Upper lobe of left lung (tissue), 6 donors: ENCODE measurements at places on chromosomes 5 and 9. TPM values are rescaled to one million over a fixed set of nuclear protein-coding genes. Genes with fewer than 3 reads are reported as not detected.

DNA sequence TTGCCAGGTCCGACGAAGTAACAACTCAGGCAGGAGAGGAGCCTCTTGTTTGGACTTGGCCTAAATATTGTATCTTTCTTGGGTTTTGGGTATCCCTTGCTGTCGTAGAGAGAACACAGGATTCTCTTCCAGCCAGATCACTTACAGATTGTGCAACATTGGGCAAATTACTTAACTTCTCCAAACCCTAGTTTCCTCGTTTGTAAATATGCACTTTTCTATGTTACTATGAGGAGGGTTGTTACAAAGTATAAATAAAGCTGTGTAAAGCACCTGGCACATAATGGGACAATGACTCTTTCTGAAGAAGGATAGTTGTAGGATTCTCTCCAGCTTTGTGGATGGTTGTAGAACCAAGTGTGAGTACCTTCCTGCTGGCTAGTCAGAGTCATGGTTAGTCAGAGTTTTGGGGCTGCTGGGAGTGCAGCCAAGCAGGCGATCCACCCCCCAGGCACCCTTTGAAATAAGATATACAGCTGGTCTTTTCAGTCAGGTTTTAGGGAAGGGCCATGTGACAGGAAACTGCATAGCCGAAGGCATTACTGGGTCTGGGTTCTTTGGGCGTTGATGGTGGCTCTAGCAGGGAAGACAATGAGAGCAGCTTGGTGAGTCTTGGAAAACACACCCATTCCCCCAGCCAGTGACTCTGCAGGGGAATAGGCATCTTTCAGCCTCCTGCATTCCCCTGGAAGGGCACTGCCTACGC lies 49.9 kb upstream of the GDNF start:
- H3K27ac ChIP-seq: no peak overlapping the region
- H3K4me3 ChIP-seq: no peak overlapping the region
- H3K27me3 ChIP-seq: no peaks in the 10 kb centered on the region
- no peaks in the 10 kb centered on the region for H3K36me3 ChIP-seq

DNA sequence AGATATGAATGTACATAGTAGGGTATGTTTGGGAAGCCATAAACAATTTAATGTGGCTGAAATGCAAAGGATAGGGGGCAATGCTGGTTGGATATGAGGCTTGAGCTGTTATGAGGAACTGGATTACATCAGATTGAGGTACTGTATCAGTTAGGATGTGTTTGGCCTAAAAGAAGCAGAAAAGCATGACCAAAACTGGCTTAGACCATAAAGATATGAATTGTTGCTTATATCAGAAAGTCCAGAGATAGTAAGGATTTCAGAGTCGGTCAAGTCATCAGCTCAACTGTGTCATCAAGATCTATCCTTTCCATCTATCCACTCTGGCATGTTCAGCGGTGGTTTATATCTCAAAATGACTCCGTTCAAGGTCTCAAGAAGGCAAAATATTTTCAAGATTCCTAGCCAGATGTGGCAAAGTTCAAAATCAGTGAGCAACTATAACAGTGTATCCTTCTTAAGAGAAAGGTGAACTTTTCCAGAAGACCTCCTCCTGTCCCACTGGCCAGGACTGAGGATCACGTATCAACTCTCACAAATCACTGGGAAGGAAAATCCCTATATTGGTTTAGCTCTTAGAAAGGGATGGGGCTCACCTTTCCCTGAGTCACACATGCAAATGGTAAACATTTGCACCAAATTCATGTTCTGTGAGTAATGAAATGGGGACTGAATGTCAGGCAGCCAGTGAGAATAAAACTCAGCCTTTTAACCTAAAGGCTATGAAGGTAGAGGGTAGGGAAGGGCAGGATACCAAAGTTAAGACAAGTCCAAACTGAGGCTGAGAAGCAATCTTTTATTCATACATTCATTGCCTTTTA lies 257.8 kb downstream of the TRIM32 start:
- no peak overlapping the region for H3K27ac ChIP-seq
- no peak for DNase-seq
- no peaks in the 10 kb centered on the region for H3K4me1 ChIP-seq
- no peaks in the 10 kb centered on the region for H3K36me3 ChIP-seq

GRCh38 chr9:33192493-33193255 lies 25.5 kb upstream of the B4GALT1 start:
- no peak overlapping the region for H3K4me3 ChIP-seq
- H3K36me3 ChIP-seq: no peaks in the 10 kb centered on the region
- H3K27me3 ChIP-seq: no peaks in the 10 kb centered on the region
- no peaks in the 10 kb centered on the region for H3K4me1 ChIP-seq
- DNase-seq: no peak

GRCh38 chr9:92432350-92432749 lies 8.1 kb upstream of the OMD start:
- H3K4me3 ChIP-seq: no peak overlapping the region
- no peaks in the 10 kb centered on the region for H3K27me3 ChIP-seq
- H3K4me1 ChIP-seq: no peaks in the 10 kb centered on the region

DNA sequence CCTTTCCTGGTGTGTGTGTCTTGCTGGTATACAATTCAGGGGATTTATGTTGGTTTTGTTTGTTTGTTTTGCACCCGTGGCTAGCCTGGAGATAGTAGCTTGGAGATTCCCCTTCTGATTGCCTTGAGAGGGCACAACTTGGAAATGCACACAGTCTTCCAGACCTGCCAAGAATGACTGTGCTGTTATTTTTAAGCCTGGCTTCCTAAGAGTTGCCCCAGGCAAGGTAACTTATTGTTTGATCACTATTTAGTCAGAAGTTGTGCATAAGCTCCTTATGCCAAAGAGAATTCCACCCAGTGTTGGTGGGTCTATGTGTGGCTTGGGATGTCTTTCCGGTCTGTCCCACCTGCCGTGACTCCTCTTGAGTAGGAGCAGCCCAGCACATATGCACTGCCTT lies 421.9 kb upstream of the KCNN2 start:
- H3K27me3 ChIP-seq: no peaks in the 10 kb centered on the region
- H3K4me1 ChIP-seq: no peaks in the 10 kb centered on the region
- no peak overlapping the region for H3K27ac ChIP-seq
- DNase-seq: no peak
- H3K4me3 ChIP-seq: no peak overlapping the region

- peaks cover 6% of the 10 kb centered on the region for H3K4me1 ChIP-seq
- peak; percentile 64 for DNase-seq
- H3K4me3 ChIP-seq: peak within 1 kb of the TSS; percentile 87
Observed at GRCh38 chr5:16616536-16617273, at the start of gene RETREG1. Gene RETREG1 (minus strand): TSS chr5:16616997. CDS start chr5:16616971, 26 bp downstream.

DNA sequence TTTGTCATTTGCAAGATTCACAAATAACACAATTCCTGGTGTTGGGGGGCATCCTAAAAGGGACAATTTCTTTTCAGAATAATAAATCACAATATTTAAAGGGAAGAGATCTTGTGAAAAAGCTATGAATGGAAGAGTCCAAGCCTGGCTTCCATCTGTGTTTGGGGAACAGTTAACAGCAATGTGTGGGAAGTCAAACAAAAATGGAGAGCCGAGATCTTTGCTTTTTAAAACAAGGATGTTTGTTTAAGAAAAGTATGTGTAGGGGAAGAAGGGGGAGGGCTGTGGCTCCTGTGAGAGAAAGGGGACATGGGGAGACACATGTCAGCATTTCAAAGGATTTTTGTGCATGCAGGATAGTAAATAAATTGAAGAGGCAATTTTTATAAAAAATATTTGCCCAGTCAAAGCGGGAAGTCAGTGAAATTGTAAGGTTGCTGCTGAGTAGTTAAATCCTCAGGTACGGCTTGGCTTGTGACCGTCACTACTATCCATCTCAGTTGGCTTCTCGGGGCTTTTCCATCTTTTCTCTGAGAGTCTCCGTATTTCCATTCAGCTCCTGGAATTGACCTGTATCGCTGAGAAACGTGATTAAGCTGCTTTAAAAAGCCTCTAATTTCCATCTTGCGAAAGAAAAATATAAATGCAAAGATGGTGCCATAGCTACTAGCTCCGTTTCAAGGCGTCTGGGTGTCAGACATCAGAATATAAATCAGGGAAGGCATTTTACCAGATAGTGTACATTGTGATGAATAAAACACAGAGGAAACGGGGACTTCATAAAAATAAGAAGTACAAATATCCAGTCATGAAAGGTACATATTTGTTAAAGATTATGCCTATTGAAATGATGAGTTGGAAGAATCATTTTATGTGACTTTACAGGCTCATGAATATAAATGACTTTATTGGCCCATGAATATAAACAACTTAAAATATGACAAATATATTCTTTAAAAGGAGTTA lies 52.9 kb upstream of the VCAN start:
- H3K4me1 ChIP-seq: no peaks in the 10 kb centered on the region
- no peak overlapping the region for H3K4me3 ChIP-seq
- no peaks in the 10 kb centered on the region for H3K36me3 ChIP-seq
- H3K27me3 ChIP-seq: no peaks in the 10 kb centered on the region
- no peak overlapping the region for H3K27ac ChIP-seq

GRCh38 chr9:81717747-81718077 lies 28.4 kb upstream of the TLE1 start:
- no peaks in the 10 kb centered on the region for H3K4me1 ChIP-seq
- no peaks in the 10 kb centered on the region for H3K36me3 ChIP-seq
- H3K27ac ChIP-seq: no peak overlapping the region
- H3K27me3 ChIP-seq: no peaks in the 10 kb centered on the region

DNA sequence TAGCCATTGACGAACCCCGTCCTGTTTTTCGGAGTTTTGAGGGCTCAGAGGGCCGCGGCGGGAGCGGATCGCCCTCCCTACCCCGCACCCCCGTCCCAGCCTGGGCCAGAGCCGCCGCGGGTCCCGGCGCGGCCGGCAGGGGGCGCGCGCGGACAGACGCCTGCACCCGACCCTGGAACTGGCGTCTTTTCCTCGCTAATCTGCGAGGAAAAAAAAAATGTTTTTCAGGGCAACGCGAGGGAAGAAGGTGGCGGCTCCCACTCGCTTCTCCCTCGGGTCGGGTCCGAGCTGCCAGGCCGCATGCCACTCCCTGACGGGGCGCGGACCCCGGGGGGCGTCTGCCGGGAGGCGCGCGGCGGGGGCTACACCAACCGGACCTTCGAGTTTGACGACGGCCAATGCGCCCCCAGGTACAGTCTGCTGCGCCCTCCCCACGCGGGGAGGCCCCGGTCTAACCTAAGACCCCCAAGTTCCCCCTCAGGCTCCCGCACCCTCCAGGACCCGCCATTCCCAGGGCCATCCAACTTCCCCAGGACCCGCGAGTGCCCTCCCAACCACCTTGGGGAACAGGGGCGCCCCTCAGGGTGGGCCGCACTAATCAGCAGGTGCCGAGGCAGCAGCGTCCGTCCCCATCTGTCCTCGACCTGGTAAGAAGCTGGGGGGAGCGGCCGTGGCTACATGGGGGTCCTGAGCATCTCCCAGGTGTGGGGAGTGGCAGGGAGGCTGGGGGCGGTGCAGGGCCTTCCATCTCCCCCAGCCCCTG lies at the start of gene KCNT1:
Gene KCNT1 (plus strand): TSS at position 227 of the 763 bp plus-strand sequence. CDS start 74 bp downstream, at position 301.
- peaks cover 30% of the 10 kb centered on the region for H3K27me3 ChIP-seq
- no peaks in the 10 kb centered on the region for H3K36me3 ChIP-seq
- peak within 1 kb of the TSS; percentile 23 for H3K4me3 ChIP-seq
- DNase-seq: peak; percentile 94

- no peak for DNase-seq
- no peaks in the 10 kb centered on the region for H3K27me3 ChIP-seq
- no peaks in the 10 kb centered on the region for H3K36me3 ChIP-seq
- H3K4me3 ChIP-seq: no peak overlapping the region
Observed at GRCh38 chr5:112275671-112276070, 143.4 kb downstream of the EPB41L4A start.

- H3K27me3 ChIP-seq: no peaks in the 10 kb centered on the region
- H3K4me1 ChIP-seq: no peaks in the 10 kb centered on the region
- no peak overlapping the region for H3K4me3 ChIP-seq
- H3K27ac ChIP-seq: no peak overlapping the region
- no peaks in the 10 kb centered on the region for H3K36me3 ChIP-seq
Observed at GRCh38 chr5:126947146-126948010, 83.0 kb downstream of the MARCHF3 start.

GRCh38 chr9:75671354-75671753 lies 219.1 kb upstream of the PCSK5 start:
- H3K36me3 ChIP-seq: no peaks in the 10 kb centered on the region
- DNase-seq: no peak
- no peaks in the 10 kb centered on the region for H3K4me1 ChIP-seq
- H3K4me3 ChIP-seq: no peak overlapping the region

- H3K27ac ChIP-seq: no peak overlapping the region
- H3K36me3 ChIP-seq: no peaks in the 10 kb centered on the region
- no peaks in the 10 kb centered on the region for H3K27me3 ChIP-seq
- H3K4me1 ChIP-seq: no peaks in the 10 kb centered on the region
- DNase-seq: no peak
Observed at GRCh38 chr5:137442660-137443059, 56.5 kb downstream of the SPOCK1 start.

DNA sequence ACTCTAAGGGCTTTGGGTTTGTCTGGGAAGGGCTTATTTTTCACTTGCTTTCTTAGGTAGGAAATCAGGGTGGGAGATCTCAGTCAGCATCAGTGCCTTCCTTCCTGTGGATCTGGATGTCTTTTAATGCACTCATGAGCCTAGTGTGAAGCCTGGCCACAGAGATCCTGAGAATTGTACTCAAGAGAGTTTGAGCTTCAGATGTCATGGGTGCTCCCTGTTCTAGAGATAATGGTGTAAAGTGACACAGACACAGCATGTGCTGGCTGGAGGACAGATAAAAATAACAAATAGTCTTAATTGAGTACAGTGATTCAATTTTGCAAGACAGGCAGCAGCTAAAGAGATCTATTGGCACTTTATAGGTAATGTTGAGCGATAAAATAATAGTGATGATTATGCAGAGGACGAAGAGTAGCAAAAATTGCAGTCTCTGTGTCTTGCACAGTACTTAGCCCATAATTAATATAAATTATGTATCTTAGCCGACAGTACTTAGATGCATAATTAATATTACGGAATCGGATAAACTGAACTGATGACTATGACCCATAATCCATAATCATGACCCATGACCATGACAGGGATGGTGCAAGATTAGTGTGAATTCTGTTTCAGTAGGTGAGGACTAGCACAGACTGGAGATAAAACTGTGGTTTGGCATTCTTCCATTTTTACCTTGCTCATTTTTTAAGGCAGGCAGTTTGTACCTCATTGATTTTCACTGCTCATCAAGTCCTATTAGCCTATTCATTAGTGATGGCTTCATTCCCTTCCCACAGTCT lies 408.7 kb upstream of the PIK3R1 start:
- no peaks in the 10 kb centered on the region for H3K36me3 ChIP-seq
- DNase-seq: no peak
- H3K4me1 ChIP-seq: no peaks in the 10 kb centered on the region
- H3K27me3 ChIP-seq: no peaks in the 10 kb centered on the region

GRCh38 chr5:151742870-151743294 lies 15.5 kb downstream of the ATOX1 start:
- peaks cover 36% of the 10 kb centered on the region for H3K36me3 ChIP-seq
- no peak overlapping the region for H3K27ac ChIP-seq
- H3K27me3 ChIP-seq: no peaks in the 10 kb centered on the region
- H3K4me1 ChIP-seq: peaks cover 23% of the 10 kb centered on the region

GRCh38 chr5:179132586-179133355 lies 72.6 kb downstream of the ZNF354C start:
- peaks cover 12% of the 10 kb centered on the region for H3K36me3 ChIP-seq
- no peak for DNase-seq
- no peak overlapping the region for H3K27ac ChIP-seq

Gene SYK
- total RNA-seq: 35.3 TPM

Gene PCDHGB6
- 3.6 TPM for total RNA-seq

Gene PPIC
- total RNA-seq: 30.2 TPM

Gene C8G
- not detected for total RNA-seq

Gene RUFY1
- total RNA-seq: 62.0 TPM

Gene LRRC14B
- total RNA-seq: not detected

Gene FBXL7
- total RNA-seq: 13.6 TPM

Gene MEF2C
- total RNA-seq: 21.3 TPM
